ENCODE measurements at places on chromosomes 2 and 18.

- no peak for DNase-seq
Observed at GRCh38 chr2:50443868-50444630, 587.9 kb downstream of the NRXN1 start.

GRCh38 chr2:217297096-217297495 lies 437.2 kb upstream of the TNP1 start:
- DNase-seq: no peak

DNA sequence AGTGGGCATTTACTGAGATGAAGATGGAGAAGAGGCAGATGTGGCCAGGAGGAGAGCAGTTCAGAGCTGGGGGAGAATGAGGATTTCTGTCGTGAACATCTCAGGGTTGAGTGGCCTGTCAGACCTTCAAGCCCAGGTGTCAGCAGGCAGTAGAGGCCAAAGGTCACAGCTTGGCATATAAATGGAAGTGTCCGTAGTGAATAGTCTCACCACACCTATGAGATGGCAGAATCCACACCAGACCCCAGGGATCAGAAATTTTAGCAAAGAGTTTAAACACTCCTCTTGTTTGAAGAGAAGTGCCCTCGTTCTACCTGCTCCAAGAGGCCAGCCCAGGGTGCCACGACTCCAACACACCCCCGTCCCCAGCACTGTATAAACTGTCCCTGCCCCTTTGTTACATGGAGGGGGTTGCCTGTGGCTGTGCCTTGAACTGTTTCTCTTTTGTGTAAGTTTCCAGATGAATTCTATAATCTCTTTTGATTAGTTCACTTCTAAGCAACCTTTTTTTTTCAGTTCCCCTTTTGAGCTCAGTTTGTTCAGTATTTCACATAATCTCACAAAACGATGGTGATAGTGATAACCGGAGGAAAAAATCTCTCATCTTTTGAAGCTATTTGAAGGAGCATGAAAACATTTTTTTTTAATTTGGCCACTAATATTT lies 69.0 kb upstream of the TTC39C start:
- DNase-seq: no peak

- DNase-seq: no peak
Observed at GRCh38 chr2:145156199-145156598, 636.3 kb upstream of the ZEB2 start.
